ENCODE measurements at places on chromosomes 1 and 21. TPM values are rescaled to one million over a fixed set of nuclear protein-coding genes. Genes with fewer than 3 reads are reported as not detected.

RGS13 gene
- not detected for total RNA-seq

SERINC2 gene
- 0.18 TPM for total RNA-seq

LCE1B gene
- not detected for total RNA-seq

TTLL10 gene
- not detected for total RNA-seq

NBPF14 gene
- total RNA-seq: 12.1 TPM

PINK1 gene
- total RNA-seq: 2.2 TPM

GLIS1 gene
- not detected for total RNA-seq

TRAF3IP3 gene
- total RNA-seq: 59.0 TPM

FAM163A gene
- total RNA-seq: not detected

S100A14 gene
- not detected for total RNA-seq

MAP7D1 gene
- 182 TPM for total RNA-seq

DAB1 gene
- not detected for total RNA-seq

LINGO4 gene
- 0.16 TPM for total RNA-seq

OR2T35 gene
- total RNA-seq: not detected

MRPS15 gene
- 117 TPM for total RNA-seq

OR2W3 gene
- not detected for total RNA-seq

OPN3 gene
- total RNA-seq: 8.5 TPM

SPRR2B gene
- not detected for total RNA-seq

RPTN gene
- total RNA-seq: not detected

S100A10 gene
- 106 TPM for total RNA-seq

CIART gene
- total RNA-seq: 2.0 TPM

PLA2G5 gene
- not detected for total RNA-seq

PDC gene
- not detected for total RNA-seq

S100A5 gene
- total RNA-seq: 0.95 TPM

MYCBP gene
- 48.9 TPM for total RNA-seq

ADGRB2 gene
- 0.65 TPM for total RNA-seq

CYP4Z1 gene
- not detected for total RNA-seq

UBE2U gene
- not detected for total RNA-seq

S100A13 gene
- total RNA-seq: 3.3 TPM

LRRC8B gene
- 71.5 TPM for total RNA-seq

NAV1 gene
- total RNA-seq: 1.3 TPM

HJV gene
- total RNA-seq: not detected

CPTP gene
- total RNA-seq: 16.0 TPM

LGR6 gene
- total RNA-seq: 0.21 TPM

ZNF593OS gene
- not detected for total RNA-seq

DRAM2 gene
- total RNA-seq: 10.7 TPM

ZNF695 gene
- 0.48 TPM for total RNA-seq

ANGPTL1 gene
- not detected for total RNA-seq

FNDC5 gene
- not detected for total RNA-seq

SPRR1B gene
- total RNA-seq: not detected

DMRTA2 gene
- not detected for total RNA-seq

Measured in activated T-cell treated with anti-CD3 and anti-CD28 coated beads, Interleukin-2, amount 50 U/mL, for 4 hours (primary cell).